ENCODE measurements at places on chromosomes 16 and 17.

DNA sequence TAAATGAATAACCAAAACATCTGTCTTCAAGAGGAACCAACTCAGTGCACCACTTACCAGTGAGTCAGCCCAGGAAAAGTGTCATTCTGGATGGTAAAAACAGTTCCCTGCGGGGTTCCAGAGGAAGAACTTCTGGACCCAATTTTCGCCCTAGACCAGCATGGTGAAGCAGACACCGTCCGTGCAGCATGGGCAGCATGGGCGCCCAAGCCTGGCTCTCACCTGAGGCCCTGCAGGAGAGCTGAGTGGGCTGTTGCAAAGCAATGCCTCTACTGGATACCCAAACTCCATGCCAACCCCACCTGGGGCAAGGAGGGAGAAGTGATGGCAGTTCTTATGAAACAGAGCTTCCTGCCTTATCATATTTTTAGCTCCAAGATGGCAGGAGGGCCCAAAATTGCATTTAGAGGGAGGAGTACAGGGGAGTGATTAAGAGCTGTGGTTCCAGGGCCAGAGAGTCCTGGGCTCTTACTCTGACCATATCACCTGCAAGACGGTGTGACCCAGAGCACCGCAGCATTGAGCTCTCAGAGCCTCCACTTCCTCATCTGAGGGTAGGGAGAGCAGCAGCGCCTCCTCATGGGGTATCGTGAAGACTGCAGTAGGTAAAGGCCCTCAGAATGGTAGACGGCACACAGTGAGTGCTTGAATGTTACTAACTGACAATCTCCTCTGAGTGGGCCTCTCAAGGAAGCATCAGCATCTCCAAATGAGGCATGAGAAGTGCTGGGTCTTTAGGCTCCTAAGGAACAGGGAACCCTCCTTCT lies 16.6 kb upstream of the INPP5K start:
- DNase-seq: peak; percentile 36

DNA sequence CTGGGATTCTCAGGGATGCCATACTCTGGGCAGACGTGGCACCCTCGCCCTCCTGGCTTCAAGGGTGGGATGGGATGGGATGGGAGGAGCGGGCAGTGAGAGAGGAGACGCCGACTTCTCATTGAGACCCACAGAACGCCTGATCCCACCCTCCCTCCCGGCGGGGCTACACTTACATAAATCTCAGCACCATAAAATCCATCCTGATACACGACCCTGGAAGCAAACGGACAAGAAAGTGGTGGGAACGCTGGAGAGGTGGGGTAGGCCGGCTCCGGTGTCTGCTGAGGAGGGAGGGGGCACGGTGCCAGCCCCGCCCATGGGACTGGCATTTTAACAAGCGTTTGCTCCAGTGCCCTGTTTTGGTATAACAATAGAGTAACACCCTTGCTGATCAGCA lies 21.9 kb downstream of the ENGASE start:
- DNase-seq: no peak

DNA sequence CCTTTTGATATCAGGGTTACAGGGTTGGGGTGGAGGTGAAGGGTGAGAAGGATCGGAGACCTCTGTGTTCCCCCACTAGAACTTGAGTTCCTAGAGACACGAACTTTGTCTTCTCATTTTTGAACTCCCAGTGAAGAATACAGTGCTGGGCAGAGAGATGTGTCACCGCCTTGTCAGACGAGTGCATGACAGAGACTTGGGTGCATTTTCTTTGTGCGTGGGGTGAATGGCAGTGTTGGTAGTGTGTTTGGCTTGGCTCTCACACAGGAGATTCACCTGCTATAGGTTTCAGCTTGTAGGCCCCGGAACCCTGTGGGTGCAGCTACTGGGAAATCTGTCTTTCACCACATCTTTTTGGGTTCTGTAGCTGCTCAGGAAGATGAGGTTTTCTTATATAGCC lies 40.0 kb upstream of the CCR7 start:
- peak; percentile 74 for DNase-seq

DNA sequence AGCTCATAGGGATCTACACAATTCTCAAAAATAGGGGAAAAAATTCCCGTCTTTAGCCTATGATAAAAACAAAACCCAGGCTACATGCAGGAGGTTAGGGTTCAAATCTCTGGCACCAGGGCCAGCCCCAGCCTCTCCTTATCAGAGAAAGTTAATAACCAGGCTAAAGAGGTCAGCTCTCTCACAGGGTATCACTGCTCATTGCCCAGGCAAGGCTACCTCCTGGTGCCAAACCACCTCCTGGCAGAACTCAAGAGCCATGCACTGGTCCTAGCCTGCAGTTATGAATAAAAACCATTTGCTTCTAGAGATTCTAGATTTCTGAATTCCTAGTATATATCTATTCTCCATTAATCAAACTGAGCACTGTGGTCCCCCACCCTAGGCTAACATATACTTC lies 65.8 kb downstream of the CREBBP start:
- no peak for DNase-seq

- no peak for DNase-seq
Observed at GRCh38 chr16:74720579-74720978, 19.9 kb upstream of the MLKL start.
